ENCODE measurements at places on chromosomes 12 and 14.

DNA sequence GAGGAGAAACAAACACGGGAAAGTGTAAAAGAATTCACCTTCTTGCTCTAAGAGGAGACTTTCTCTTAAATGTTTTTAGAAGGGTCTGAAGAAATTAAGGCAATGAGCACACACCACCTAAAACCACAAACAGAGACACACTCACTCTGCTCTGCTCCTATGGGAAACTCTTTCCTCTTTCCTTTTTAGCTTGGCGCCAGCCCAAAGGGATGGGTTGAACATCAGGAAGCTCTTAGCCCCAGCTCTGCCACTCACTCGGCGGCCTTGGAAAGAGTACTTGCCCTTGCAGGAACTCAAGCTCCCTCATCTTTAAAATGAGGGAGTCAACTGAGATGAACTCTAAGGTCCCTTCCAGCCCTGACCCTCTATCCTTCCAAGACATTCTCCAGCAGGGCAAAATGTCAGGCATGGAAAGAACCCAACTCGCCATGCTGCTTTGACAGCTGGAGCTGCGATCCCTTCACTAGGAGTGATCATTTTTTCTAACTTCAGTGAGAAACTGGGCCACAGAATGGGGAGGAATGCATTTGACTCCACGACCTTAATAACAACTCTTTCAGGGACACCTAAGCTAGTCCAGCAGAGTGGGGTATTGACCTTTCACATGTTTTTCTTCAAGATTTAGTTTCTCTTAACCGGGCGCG is 980 bp upstream of the RNASE8 start:
- no peak for DNase-seq

- DNase-seq, result peak; percentile 38
Measured at GRCh38 chr14:70289138-70289537, 70.3 kb downstream of the COX16 start.

GRCh38 chr12:29731591-29731990 is 52.2 kb downstream of the TMTC1 start:
- no peak for DNase-seq

- DNase-seq, result peak; percentile 18
Measured at GRCh38 chr14:73612339-73613045, at the start of gene ACOT6. Gene ACOT6, plus strand, starts transcription at chr14:73612517. Its CDS starts 55 bp downstream, at chr14:73612572.

DNA sequence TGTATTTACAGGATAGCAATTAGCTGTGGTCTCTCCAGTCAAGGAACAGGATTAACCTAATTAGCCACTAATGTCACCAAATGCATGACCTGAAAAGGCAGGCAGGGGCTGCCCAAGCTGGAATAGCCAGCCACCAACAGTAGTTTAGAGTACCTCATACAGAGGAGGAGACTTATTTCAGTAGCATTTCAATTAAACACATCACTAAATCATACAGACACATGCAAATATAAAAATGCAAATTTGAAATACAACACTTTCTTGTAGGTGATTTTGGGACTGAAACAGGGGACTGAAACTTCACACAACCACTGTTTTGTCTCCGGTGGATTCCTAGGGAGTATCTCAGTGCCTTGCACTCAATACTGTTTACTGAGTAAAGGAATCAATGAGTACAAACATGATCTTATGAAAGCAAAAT is 636 bp upstream of the IFNG-AS1 start:
- no peak for DNase-seq

DNA sequence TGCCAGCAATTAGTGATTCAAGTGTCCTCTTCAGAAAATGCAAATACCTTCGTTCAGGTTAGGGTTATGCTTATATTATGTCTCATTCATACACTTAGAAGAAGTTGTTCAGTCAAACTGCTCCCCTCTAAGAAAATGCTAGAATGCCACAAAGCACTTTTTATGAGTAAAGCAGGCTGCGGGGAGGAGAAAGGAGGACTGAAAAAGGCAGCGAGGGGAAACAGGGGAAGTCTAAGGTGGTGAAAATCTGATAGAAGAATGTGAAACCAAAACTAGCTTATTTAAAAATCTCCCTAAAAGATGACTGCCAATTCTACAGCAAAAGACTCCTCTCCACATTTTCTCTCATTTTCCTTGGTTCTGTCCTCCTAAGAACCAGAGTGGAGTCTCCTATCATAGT is 70.1 kb downstream of the PRKD1 start:
- no peak for DNase-seq

DNA sequence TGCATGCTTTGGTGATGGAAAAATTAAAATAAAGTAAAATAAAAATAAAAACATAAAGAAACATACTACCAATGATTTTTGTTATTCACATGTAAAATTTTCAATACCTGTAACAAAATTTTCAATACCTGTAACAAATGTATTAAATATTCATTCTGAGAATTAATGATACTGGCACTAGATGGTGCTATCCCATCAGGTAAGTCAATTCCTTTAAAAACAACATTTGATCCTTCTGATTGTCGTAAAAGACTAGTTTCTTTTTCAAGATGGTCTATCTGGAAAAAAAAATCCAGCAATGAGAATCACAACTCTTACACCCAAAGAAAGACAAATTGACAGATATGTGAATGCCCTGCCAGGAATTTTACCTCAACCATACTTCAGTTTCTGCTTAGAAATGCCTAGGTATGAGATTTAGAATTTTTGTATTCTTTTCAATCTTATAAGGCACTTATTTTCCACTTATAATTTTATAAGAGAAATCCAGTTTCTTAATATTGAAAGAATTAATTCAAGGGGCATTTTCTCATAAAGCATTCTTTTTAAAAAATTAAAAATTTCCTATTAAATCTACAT is 30.7 kb downstream of the CEP290 start:
- DNase-seq, result no peak
